ENCODE measurements at places on chromosomes 5 and 9. TPM values are rescaled to one million over a fixed set of nuclear protein-coding genes. Genes with fewer than 3 reads are reported as not detected.

- DNase-seq, result no peak
These were observed 1.4 kb upstream of the PHF24 start for GRCh38 chr9:34956648-34957047.

C9orf50 gene
- total RNA-seq, result 0.44 TPM

- DNase-seq, result no peak
These were observed 39.6 kb downstream of the PDCD1LG2 start for GRCh38 chr9:5549658-5550650.

THBS4 gene
- total RNA-seq, result 20.3 TPM

IL4 gene
- not detected for total RNA-seq

DNA sequence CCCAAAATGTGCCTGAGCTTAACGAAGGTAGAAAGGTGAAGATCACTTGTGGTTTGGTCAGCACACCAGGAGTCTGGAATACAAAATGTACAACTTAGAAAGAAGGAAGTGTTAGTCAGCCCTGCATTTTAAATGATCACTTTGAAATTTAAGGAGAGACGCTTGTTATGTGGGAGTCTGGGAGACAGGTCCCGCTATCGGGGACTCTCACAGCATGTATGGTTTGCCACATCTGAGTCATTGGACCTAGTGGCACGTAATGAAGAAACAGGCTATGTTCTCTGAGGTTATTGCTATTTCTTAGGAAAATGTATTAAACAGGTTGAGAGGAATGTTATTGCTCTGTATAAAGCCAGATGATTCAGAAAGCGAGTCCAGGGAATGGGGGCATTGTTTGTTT, 2362.5 kb upstream of the WWC1 start:
- no peak for DNase-seq

ESM1 gene
- 1.6 TPM for total RNA-seq

DNA sequence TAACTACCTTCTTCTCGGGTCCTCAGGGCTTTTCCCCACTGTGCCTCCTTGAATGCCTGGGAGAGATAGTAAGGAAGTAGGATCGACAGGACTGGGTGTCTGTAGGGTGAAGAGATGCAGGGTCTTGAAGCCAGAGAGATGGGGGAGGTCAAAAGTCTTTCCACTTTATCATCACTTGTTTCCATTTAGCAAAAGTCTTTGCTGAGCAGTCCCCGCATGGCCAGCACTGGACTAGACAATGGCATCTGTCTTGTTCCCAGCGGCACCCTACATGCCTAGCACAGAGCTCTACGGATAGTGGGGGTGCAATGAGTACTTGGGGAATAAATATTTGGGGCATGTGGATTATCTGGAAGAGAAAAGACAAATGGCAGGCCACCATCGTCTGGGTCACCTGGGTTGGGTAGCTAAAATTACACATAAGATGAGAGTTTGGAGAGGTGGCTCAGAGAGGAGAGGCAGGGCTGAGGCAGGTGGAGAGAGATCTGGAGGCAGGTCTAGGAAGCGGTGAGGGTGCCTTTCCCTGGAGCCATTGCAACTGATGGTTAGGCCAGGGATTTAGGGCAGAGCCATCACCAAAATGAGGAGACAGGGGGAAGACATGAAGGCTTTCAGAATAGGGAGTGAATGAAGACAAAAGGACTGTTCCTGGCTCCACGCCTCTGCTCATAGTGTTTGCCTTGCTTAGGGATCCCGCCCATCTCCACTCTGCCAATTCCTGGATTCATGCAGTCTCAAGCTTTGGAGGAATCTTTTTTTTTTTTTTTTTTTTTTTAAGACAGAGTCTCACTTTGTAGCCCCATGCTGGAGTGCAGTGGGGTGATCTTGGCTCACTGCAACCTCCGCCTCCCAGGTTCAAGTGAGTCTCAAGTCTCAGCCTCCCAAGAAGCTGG, 250.8 kb upstream of the KLF4 start:
- peak; percentile 40 for DNase-seq

GRCh38 chr5:62701036-62701435, 122.4 kb downstream of the LRRC70 start:
- DNase-seq, result no peak

DNA sequence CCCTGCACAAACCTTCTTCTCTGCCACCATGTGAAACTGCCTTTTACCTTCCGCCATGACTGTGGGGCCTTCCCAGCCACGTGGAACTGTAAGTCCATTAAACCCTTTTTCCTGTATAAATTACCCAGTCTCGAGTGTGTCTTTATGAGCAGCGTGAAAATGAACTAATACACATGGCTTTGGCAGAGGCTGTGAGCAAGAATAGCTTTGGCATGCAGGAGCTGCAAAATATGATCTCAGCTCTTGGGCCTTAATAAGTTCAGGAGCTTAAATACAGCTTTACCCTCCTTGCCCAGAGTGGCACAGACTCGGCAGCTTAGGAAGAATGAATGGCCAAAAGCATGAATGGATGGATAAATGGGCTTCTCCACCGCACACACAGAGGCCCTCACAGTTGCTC, 15.7 kb upstream of the SLC36A1 start:
- DNase-seq, result no peak

DNA sequence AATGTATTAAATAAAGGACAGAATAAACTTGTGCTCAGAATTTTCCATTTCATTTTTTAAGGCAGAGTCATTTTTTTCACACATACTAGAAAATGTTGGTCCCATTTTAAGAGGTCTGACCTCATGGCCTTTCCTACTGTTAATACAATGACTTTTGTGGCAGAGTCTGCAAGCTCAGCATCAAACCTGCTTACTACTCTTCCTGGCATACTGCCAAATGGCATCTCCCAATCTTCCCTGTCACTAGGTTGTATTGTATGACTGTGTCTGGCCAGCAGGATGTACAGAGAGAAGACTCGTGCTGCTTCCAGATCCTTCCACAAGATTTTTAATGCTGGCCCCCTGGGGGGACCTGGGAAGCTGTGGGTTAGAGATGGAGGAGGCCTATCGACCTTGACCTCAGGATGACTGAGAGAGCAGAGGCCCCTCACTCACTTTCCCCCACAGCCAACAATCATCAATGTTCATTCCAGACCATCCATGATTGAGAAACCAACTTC, 64.7 kb downstream of the BARX1 start:
- DNase-seq, result no peak

DNA sequence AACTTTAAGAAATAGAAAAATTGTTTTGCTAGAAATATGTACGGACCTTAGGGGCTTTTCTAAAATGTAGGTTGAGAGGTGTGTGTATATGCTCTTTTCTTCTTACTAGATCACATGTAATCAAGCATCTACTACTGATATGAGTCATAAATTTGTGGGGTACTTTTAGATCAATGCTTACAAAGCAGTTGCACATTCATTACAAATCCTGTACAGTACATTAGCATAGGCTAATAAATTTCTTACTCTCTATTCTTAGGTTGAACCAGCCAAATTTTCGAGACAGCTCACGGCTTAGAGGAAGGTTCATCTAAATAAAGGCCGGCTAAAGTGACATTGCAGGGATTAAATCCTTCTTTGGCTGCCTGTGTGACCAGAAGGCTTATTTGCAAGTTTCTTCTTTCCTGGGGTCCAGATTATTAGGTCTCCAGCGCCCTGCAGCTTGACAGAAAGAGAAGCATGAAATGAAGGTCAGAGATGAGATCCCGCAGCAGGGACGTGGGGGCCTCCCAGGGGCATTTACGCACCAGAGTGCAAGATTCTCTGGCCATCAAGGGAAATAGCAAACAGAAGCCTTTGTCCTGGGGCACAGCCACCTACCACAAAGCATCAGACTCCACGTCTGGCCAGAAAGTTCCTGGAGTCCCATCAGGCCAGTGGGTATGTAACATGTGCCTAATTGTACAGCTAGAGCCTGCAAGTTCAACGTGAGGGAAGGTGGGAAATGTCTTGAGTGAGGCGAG, 53.0 kb downstream of the NIM1K start:
- DNase-seq, result no peak
